Chondrocyte (in vitro differentiated cells): ENCODE measurements at places on chromosomes 2 and 18. TPM values are rescaled to one million over a fixed set of nuclear protein-coding genes. Genes with fewer than 3 reads are reported as not detected.
A peak's percentile ranks its signal among the peaks of the same experiment; 100 is the strongest.

DNA sequence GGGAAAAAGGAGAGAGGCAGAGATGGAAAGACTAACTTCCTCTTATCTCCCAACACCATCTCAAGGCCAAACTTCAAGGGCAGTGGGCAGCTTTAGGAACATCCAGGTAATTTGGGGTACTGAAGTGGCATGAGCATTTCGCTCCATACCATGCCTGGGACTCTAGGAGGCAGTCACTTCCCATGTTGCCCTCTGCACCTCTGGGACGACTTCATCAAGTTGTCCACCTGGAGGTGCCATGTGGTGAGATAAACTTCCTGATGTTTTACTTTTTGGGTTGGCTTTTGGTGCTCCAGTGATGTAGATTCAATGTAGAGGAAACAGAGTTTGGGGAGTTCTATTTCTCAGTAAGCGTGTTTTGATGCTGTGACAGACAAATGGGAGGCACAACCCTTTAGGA lies 56.3 kb upstream of the UPP2 start:
- H3K36me3 ChIP-seq: no peaks in the 10 kb centered on the region
- H3K27ac ChIP-seq: no peak overlapping the region
- H3K4me1 ChIP-seq: peaks cover 6% of the 10 kb centered on the region
- DNase-seq: no peak

DNA sequence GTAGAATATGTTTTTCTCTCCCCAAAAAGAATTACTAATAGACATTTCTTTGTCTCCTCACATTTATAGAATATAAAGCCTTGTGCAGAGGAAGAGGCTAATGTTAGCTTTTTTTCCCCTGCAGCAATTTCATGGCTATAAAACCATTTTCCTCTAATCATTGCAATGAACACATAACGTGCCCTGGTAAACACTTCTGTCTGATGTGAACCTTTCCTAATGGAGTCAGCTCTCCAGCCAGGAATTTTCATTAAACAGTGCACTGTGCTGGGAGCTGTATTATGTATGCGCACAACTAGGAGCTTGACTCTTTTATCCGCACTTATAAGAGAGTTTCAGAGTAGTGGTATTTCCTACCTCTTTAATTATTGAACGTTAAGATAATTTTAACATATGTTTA lies 63.9 kb upstream of the SPATS2L start:
- no peak overlapping the region for H3K4me3 ChIP-seq
- no peaks in the 10 kb centered on the region for H3K36me3 ChIP-seq
- DNase-seq: no peak
- no peak overlapping the region for H3K27ac ChIP-seq
- H3K27me3 ChIP-seq: no peaks in the 10 kb centered on the region
- H3K4me1 ChIP-seq: peaks cover 31% of the 10 kb centered on the region

The TLX2 gene
- 0.10 TPM in 1 of 3 replicates, not detected in the others for total RNA-seq

DNA sequence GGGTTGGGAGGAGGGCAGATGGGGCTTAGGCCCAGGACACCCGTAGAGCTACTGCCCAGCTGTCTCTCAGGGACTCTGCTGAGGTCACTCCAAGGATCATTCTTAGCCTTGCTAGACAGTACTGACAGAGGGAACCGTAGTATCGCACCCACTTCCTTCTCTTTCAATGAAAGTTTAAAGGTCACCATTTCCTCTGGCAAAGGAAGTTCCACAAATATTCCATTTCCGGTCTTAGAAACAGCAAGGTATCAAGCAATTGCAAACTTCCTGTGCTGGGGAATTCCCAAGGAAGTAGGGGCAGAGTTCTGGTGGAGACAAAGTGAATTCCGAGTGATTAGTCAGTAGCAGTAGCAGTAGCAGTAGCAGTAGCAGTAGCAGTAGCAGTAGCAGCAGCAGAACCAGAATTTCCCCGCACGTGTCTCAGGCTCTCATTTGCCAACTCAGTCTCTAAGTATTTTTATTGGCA lies 24.7 kb downstream of the IL1B start:
- H3K36me3 ChIP-seq: peaks cover 6% of the 10 kb centered on the region
- peak overlapping the region; percentile 89 for H3K27ac ChIP-seq
- peaks cover 38% of the 10 kb centered on the region for H3K4me1 ChIP-seq
- no peak overlapping the region for H3K4me3 ChIP-seq

GRCh38 chr2:43131051-43131889 lies 95.1 kb downstream of the ZFP36L2 start:
- no peaks in the 10 kb centered on the region for H3K36me3 ChIP-seq
- no peak overlapping the region for H3K27ac ChIP-seq
- H3K27me3 ChIP-seq: peaks cover 1% of the 10 kb centered on the region

GRCh38 chr2:10935953-10936942 lies 24.5 kb downstream of the KCNF1 start:
- no peak overlapping the region for H3K4me3 ChIP-seq
- DNase-seq: no peak
- peak overlapping the region; percentile 39 for H3K27ac ChIP-seq
- peaks cover 13% of the 10 kb centered on the region for H3K4me1 ChIP-seq
- peaks cover 7% of the 10 kb centered on the region for H3K27me3 ChIP-seq

DNA sequence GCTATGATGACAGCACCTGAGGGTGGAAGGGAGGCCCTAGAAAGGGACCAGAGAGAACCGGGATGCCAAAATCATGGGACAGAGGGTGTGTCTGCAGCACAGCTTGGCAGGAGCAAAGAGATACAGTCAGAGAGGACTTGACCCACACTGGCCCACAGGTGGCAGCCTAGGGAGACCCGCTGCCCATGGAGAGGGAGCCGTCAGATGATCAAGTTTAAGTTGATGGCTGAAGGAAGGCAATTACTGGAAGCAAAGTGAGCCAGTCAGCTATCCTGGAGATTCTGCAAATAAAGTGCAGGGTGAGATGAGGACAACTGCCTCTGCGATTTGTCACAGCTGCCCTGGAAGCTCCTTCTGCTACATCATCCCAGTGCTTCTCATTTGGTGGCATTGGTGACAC lies 74.0 kb downstream of the CMPK2 start:
- H3K4me1 ChIP-seq: no peaks in the 10 kb centered on the region
- no peaks in the 10 kb centered on the region for H3K36me3 ChIP-seq
- no peaks in the 10 kb centered on the region for H3K27me3 ChIP-seq
